ENCODE measurements at places on chromosomes 1 and 21.

- DNase-seq = peak; percentile 13
These were observed 13.0 kb downstream of the FAM20B start for GRCh38 chr1:179038528-179039281.

GRCh38 chr1:156114919-156115513 is 505 bp downstream of the LMNA start:
- DNase-seq = no peak

DNA sequence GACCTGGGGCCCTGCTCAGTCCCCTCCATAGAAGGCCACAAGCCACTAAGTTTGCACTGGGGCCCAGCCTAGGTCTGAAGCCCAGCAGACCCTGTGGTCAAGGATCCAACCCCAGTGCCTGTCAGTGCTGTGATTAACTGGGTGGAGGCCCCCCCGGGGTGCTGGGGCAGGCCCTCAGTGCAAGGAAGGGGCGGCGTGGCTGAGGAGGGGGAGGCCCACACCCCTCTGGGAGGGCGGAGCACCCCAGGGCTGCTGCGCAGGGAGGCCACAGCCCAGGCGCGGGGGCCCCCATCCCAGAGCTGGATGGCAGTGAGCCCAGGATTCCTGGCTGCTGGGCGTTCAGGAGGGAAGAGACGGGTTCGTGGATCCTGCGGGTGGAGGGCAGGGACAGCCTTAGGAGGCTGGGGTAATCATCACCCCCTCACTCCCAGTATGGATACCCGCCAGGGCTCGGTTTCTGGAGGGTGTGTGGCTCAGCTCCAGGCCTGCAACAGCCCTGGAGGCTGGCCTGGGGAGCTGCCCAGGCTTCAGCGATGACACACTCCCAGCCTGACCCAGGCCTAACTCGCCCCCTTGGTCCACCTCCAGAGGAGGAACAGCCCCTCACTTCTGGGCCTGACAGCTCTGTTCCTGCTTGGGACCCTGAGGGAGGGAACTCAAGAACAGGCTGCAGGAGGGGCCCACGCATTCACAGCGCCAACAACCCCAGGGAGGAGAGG is 890 bp downstream of the GJC2 start:
- peak; percentile 93 for DNase-seq

- peak; percentile 81 for DNase-seq
These were observed 5.2 kb downstream of the LEPR start for GRCh38 chr1:65425697-65426096.

DNA sequence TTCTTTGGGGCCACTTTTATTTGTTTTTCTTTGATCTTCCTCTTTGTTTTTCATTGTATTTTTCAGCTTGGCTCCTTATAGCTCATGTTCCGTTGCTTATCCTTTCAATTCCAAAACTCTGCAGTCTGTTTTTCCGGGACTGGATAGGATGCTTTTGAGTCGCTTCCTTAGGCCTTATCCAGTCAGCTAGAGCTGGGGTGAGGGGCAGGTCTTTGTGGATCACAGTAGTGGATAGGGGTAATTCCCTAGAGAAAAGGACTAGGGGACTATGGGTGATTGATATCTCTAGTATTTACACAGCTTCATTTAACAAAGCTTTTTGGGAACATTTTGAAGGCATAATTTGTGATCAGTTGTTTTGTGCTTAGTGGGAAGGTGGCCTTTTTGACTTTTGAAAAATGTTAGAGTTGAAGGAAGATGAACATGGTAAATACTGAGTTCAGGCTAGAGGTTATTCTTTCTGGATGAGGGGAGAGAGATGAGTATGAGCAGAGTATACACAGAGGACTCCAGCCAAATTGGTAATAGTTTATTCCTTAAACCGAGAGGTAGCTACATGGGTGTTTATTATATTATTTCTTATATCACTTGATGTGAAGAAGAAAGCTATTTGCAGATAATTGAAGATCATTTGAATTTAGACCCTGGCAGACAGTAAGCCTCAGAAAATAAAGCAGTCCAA is 22.5 kb downstream of the CEP350 start:
- DNase-seq = no peak

GRCh38 chr1:85048296-85049064 is at the start of gene MCOLN3:
Gene MCOLN3, minus strand, starts transcription at chr1:85048500. Its CDS starts 3,140 bp downstream, at chr1:85045360.
- DNase-seq = peak; percentile 10

DNA sequence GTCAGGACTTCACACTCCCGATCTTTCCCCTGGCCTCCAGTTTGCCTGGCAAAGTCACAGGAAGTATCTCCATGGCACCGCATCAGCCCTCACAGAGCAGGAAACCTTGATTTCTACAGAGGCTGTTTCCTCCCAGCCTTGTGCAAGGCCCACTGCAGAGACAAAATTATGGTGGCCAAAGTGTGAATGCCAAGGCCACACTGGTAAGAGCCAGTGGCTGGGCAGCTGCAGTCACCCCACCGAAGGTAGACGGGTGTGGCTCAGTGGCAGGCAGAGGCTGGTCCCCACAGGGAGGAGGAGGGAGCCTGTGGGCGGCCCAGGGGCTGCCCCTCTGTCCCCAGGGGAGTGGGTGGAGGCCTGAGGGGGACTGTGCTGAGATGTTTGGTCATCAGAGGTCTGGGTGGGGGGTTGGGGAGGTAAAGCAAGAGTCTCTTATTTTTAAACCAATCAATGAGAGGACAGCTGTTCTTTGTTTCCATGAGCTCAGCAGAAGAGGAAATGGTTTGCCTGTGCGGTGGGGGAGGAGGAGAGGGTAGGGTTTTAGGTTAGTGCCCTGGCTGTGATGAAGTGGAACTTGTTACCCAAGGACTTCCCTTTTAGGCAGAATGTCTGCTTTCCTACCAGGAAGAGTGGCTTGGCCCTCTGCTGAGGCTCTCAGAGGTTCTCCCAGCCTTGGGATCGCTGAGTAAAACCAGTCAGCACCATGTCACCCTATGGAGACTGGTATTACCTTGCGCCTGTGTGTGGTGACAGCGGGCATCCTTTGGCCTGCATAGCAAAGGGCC is 18.0 kb upstream of the BTG2 start:
- DNase-seq = no peak

DNA sequence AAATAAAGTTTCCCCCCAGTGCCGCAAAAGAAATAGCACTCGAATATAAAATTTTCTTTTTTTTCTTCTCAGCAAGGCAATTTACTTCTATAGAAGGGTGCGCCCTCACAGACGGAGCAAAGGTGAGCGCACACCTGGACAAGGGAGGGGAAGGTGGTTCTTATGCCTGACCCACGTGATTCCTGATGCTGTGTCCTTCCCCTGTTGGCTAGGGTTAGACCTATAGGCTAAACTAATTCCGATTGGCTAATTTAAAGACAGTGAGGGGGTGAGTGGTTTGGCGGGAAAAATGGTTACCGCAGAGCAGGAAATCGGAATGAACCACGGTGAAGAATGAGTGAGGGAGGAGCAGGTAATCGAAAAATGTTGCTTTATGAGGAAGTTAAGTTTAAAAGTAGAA is 607 bp upstream of the FAAH start:
- no peak for DNase-seq

DNA sequence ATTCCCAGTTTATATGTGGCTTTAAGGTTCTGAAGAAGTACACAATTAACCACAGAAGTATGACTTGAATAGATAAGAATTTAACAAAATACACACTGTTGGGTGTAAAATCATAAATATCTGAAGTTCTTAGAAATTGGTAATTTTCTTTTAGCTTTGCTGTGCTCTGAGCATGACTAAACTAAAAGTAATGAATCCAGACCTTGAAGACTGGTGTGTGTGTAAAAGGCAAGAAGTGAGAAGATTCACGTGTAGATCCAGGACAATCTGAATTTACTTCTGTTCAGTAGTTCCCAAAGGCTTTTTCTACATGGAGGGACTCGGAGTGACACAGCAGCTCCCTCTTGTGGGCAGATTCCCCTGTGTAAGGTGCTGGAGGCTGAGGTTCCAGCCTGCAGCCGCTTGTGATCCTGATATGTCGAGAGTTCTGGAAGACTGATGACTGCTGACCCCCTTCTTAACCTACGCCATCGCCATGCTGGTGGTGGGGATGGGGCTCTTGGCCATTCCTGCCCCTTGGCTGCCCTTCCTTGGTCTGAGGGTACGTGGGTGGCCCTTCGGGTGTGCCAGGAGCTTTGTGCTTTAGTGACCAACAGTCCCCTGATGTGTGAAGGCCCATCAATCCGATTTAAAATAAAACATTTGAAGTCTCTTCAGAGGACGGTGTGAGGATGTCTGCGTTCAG is 62.7 kb downstream of the ADARB1 start:
- DNase-seq = peak; percentile 82

GRCh38 chr1:198676253-198676652 is 37.4 kb downstream of the PTPRC start:
- no peak for DNase-seq

- no peak for DNase-seq
These were observed 82.4 kb downstream of the COL11A1 start for GRCh38 chr1:103025858-103026409.

DNA sequence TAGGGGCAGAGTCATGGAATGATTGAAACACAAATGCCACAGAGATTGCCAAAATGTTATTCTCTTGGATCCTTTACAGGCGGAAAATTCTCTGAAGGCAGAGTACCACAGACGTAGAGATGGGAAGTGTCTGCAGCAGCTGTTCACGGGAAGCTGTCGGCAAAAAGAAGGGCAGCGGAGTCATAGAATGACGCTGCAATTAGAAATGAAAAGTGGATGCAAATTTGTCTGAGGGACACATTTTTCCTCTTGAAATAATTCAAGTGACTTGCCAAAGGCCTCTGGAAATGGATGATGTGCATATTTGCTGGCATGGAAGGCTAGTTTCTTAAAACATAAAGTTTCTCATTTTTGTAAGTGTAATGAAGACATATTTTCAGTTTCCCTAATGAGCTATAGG is 77.5 kb upstream of the PLD5 start:
- no peak for DNase-seq

DNA sequence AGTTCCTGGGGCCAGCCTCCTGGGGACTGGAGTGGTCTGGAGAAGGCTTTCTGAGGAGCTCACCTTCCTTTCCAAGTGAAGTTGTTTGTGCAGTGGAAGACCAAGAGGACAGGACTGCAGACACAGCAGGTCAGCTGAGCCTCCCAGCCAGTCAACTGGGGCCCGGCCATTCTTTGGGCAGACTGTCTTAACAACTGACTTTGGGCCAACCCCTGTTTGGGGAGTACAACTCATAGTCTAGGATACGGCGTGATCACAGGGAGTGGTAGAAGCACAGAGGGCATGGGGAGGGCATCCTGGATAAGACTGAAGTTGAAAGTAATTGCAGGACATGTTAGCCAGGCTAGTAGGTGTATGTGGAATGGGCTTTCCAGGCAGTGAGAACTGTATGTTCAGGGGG is 50.3 kb downstream of the PGM1 start:
- DNase-seq = no peak

- DNase-seq = no peak
These were observed 78.6 kb upstream of the TLR5 start for GRCh38 chr1:223221686-223222085.

DNA sequence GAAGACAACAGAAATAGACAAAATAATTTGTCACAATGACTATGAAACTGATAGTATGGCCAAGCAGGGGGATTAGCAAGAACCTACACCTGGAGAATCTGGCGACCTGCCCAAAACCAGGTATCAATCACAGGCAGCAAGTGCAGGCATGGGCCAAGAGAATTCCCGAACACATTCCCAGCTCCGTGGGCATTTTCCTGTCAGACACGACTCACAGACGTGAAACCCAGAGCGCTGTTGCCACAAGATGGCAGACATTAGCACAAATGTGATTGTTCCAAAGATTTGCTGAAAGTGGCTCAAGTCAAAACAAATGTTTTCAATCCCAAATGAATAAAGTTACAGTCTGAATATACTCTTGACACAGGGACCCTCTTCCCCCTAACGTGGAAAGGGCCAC is 36.8 kb downstream of the HLCS start:
- peak; percentile 31 for DNase-seq

GRCh38 chr1:59178339-59179187 is 118.3 kb upstream of the FGGY start:
- no peak for DNase-seq

- DNase-seq = no peak
These were observed 42.1 kb upstream of the CFHR3 start for GRCh38 chr1:196732526-196732925.

- DNase-seq = peak; percentile 39
These were observed 346.7 kb upstream of the ADGRL4 start for GRCh38 chr1:79353224-79353623.

GRCh38 chr1:172540635-172541034 is 7.7 kb downstream of the SUCO start:
- DNase-seq = no peak

- DNase-seq = no peak
These were observed 38.6 kb downstream of the FMO4 start for GRCh38 chr1:171352554-171352953.

DNA sequence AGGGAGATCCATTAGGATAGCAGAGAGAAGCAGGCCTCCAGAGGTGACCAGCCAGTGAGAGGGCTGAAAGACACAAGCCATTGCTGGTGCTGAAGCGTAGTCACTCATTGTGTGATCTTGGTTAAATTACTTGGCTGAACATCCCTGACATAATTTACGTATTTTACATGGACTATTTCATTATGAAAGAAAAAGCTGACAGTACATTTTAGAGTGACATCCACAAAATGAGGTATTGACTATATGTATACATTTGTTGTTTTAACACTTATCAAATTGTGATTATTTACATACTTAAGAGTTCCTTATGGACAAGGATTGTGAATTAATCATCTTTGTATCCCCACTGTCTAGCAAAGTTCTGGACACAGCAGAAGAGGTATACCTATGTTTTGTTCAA is 14.9 kb downstream of the DESI2 start:
- DNase-seq = no peak

- no peak for DNase-seq
These were observed 16.9 kb upstream of the RGS16 start for GRCh38 chr1:182620924-182621585.

DNA sequence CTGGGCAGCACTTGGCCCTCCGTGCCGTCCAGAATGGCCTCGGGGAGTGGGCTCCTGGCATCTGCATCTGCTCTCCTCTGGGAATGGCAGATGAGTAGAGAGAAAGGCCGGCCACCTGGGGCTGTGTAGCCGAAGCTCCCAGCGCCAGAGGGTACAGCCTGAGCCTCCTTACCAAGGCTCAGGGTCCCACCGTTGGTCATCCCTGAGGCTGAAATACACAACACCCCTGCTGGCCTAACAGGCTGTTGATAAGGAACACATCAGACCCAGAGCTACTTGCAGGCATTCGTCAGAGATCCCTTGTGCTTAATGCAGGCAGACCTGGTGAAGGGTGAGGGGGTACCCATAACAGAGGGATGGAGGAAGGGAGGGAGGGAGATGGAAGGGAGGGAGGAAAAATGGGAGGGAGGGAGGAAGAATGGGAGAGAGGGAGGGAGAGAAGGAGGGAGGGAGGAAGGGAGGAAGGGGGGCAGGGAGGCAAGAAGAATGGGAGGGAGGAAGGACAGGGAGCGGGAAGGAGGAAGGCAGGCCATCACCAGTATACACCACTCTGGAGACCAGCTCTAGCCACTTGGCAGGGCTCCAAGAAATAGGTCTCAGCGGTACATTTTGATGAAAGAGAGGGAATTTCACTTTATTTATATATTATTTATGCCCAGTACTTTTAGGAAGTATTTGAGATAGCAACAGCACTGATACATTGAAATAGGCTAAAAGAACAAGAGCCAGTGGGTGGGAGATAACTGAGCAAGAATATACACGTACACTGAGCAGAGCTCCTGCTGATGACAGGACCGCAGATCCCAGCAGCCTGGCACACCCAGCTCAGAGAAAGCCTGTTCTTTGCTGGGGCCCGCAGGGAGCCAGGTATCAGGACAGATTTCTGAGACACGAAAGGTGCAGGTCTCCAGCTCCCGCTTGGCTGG is 315.0 kb upstream of the VAMP3 start:
- no peak for DNase-seq

All from AG08395 (cell line).